ENCODE measurements at places on chromosomes 7 and 10.

DNA sequence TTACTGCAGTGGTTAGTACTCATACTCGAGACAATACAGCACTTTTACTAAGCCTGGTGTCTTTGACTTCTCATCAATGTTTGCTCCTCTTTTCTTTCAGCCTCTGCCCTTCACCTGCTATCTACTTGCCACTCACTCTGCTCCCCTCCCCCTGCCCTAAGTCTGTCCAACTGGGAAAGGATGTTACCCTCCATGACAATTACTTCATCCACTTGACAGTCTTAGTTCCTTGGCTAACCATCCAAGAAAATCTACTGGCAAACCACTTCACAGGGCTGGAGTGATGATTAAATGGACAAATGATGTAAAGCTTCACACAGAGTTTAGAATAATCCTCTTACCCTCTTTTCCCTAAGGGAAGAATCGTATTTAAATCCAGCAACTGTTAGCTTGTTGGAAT lies 8.2 kb upstream of the DLD start:
- no peak for DNase-seq

DNA sequence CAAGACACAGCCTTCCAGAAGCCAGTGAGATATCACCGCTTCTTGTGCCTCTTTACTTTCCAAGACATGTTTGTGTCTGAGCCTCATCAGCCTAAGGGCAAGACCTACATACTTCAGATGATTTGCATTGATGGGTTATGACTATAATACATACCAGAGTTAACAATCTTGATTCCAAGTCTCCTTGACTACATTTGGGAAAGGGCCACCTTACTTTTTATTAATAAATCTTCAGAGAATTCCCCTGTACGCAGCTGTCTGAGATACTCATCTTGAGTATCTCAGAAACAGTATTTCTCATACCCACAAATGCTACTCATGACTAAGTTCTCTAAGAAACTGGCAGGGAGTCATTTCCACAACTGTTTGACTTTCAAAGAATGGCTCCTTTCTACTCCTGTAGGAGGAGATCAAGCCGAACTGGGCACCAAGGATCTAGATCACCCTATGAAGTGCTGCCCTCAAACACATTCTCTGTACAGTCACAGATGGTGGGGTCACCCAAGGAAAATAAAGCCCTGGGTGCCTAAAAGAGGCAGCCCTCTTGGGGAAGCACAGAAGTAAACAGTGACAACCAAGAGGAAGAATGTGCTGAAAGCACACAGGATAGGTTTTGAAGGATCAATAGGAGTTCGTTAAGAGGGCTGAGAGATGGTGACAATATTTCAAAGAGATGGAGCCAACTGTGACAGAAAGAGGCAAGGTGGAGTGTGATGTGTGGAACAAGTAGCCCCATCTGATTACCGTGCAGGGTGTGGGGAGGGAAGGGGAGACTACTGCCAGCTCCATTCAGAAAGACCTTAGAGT lies 138.9 kb downstream of the JAZF1 start:
- peak; percentile 95 for DNase-seq

- no peak for DNase-seq
Observed at GRCh38 chr7:22811746-22812280, 10.8 kb downstream of the TOMM7 start.

DNA sequence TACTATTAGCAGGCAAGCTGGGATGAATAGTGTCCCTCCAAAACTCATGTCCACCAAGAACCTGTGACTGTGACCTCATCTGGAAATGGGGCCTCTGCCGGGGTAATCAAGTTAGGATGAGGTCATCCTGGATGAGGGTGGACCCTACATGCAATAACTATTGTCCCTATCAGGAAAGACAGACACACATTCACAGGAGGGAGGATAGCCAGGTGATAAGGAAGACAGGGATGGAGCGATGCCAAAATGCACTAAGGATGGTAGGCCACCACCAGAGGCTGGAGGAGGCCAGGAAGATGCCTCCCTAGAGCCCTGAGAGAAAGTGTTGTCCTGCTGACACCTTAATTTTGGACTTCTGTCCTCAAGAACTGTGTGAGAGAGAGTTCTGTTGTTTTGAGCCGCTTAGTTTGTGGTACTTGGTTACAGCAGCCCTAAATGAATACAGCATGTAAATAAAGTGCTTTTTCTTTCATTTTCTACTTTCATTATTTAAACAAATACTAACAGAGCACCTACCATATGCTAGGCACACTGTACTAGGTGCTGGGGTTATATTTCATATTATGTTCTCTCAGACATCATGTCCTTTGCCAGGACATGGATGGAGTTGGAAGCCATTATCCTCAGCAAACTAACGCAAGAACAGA lies 111.9 kb downstream of the USP6NL start:
- DNase-seq = no peak

- DNase-seq = no peak
Observed at GRCh38 chr10:85317827-85318226, 989.4 kb downstream of the CCSER2 start.

- DNase-seq = no peak
Observed at GRCh38 chr7:86949052-86949778, 110.2 kb downstream of the ELAPOR2 start.

DNA sequence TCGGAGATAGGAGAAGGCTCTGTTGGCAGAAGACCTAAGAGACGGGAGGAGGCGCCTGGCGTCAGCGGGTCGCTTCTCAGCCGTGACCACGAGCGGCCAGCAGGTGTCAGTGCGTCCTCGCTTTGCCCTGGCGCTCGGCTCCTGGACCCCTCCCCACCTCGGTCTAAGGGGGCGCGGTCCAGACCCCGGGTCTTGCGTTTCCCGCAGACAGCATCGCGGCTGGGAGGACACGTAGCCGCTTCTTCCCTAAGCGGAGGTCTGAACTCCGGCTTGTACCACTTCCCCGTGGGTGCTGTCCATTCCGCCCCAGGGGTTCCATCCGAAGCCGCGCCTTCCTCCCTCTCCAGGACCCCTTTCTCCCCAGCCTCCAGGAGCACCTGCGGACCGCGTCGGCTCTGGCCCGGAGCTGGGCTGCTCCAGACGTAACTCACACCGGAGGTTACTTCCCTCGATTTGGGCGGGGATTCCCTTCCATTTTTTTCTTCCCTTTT lies 593 bp upstream of the ADRA2A start:
- DNase-seq = peak; percentile 42

DNA sequence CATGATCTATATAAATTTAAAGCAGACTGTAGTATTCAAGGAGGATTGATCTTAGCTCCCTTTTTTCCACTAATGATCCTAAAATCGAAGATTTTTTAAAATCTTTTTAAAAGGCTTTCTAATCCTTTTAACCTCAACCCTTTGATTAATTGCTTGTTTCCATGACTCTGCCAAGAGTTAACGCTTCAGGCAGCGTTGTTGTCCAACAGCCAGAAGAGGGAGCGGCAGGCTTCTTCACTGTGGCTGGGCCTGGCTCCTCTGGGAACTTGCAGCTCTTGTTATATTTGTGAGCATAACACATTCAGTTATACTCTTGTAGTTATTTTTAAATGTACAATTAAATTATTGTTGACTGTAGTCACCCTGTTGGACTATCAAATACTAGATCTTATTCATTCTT lies 26.3 kb downstream of the CRCP start:
- DNase-seq = peak; percentile 79

GRCh38 chr7:151014950-151015349 lies 9.3 kb downstream of the ATG9B start:
- DNase-seq = no peak

GRCh38 chr7:38819463-38819862 lies 89.5 kb downstream of the VPS41 start:
- DNase-seq = no peak

DNA sequence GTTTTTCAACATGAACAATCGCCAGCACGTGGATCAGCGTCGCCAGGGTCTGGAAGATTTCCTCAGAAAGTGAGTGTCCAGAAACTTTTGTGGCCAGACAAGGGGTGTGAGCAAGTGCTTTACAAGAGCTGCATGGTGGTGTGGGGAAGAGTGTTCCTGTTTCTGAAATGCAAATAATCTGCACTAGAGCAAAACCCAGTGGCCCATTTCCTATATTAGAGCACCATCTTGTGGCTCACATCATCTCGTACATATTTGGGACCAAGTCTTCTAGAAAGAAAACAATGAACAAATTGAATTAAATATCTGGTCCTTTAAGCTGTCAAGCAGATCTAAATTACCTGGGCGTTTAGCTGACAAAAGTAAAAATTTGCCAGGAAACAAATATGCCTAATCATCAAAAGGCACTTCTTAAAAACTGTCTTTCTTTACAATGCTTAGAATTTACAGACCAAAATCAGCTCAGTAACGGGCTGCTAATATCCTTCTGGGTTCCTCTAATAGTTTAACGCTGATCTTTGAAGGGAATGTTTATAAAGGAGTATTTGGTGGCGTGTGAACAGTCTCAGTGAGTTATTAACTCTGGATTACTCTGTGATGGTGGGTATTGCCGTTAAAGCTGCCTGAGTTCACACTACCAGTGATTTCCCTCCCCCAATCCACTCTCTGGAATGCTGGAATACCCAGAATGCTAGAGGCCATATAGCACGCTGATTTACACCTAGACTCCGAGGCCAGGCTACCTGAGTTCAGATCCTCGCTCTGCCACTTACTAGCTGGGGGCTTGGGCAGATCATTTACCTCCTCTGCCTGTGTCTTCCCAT lies 73.6 kb downstream of the SNX10 start:
- peak; percentile 66 for DNase-seq

GRCh38 chr10:70828923-70829322 lies 13.2 kb downstream of the SGPL1 start:
- DNase-seq = no peak

DNA sequence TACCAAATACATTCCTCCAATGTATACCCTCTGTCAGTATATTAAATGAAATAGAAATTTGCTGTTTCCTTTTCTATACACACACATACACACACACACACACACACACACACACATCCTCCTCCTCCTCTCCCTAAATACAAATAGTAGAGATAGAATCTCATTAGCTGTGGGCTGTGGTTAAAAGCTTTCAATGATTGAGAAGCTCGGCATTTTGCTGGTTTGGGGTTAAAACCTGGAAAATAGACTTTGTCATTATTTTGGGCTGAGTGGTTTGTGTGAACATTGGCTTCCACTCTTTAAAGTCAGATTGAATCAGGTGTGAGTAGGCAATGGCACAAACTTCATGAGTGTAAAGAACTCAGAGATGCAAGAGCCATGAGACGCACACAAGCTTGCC lies 596.0 kb downstream of the XPNPEP1 start:
- DNase-seq = no peak

- DNase-seq = no peak
Observed at GRCh38 chr7:109763611-109764010, 1193.9 kb downstream of the DNAJB9 start.

GRCh38 chr10:89204621-89205185 lies 2.4 kb downstream of the CH25H start:
- peak; percentile 78 for DNase-seq

GRCh38 chr10:48448796-48449195 lies 142.3 kb downstream of the MAPK8 start:
- peak; percentile 16 for DNase-seq

GRCh38 chr10:49273626-49274025 lies 25.3 kb upstream of the C10orf71 start:
- DNase-seq = no peak

- no peak for DNase-seq
Observed at GRCh38 chr10:133567609-133568286, 2.4 kb upstream of the SYCE1 start.

DNA sequence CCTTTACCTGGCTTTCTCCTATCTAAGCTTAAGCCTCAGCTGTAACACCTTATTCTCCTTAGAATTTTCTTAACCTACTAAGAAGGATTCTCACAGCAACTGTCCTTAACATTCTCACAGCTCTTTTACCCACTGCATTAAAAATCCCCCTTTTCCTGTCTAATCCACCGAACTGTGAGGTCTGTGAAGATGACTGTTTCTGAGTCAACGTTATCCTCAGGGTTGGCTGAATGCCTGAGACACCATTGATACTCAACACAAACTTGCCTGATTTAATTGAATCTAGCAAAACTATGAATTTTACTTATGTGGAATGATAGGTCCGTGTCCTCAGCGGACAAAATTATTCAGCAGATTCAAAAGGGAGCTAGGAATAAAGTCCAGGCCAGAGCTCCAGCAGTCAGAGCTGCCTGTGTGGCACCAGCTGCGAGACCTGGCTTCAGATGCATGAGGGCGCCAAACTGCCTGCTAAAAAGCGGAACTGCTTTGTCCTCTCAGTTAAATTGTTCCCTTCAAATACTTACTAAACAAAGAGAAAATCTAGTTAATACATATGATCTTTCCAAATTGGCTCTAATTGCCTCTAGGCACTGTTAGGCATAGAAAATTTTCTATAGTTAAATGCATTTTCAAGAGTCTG lies 33.4 kb upstream of the VWDE start:
- DNase-seq = peak; percentile 78

DNA sequence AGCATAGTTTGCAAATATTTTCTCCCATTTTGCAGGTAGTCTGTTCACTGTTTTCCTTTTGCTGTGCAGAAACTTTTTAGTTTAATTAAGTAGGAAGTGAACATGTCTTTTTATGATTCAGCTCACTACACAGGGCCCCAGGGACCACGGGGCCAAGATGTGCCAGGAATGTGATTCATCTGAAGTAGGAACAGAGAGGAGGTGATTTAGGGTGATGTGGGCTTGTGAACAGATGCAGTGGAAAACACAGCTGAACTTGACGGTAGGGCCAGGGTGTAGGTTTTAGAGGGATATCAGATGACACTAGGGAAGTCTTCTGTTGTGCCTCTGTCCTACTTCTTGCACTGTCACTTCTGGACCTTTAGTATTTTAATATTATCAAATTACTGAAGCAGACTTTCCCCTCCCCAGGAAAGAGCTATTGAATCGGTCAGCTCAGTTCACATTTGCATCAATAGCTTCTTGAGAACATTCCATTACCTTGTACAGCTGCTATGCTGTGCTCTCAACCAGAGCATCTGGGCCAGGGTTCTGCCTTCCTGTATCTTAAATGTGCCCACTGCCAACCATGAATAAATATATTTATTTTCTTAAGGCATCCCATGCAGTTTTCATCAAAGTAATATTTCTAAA lies 96.9 kb downstream of the OSBPL3 start:
- peak; percentile 89 for DNase-seq

DNA sequence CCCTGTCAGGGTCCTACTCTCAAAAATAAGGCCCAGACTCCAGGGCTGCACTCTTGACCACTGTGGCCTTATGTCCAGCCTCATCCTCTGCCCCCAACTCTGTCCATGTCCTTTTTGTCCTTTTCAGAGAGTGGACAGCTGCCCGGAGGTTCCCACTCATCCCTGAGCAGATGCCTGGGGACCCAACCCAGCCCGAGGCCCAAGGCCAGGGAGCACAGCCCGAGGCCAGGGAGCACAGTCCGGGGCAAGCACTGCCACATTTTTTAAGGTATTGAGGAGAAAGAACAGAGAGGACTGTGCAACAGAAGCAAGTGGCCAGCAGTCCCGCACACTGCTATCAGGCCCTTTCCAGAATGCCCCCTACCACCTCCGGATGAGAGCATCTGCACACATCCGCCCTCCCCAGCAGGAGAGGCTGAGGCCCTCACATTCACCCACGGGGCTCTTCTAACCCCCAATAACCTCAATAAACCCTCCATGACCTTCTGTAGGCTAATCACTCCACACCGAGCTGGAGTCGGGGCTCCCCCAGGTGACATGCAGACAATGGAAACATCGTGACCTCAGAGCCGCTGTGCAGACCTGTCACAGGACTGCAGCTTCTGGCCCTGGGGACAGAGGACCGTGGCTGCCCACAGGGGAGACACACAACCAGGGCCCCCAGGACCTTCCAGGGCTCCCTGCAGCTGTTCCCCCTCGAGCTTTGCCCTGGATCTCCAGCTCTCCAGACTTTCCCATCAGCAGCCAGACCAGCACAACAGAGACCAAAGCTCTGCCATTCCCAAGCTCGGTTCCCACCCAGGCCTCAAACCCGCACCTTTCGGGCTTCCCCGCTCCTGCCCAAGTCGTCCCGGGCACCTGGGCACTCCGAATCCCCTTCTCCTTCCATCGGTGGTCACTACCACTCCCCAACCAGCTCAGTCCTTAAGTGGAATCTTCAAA lies 51.4 kb downstream of the CAMK2B start:
- DNase-seq = no peak

GRCh38 chr7:73707045-73707631 lies 12.3 kb downstream of the STX1A start:
- DNase-seq = peak; percentile 33
